ENCODE measurements at places on chromosomes 7 and 10. TPM values are rescaled to one million over a fixed set of nuclear protein-coding genes. Genes with fewer than 3 reads are reported as not detected.

The MRLN gene
- not detected for total RNA-seq

The SPDYE18 gene
- not detected for total RNA-seq

The SHTN1 gene
- total RNA-seq: 3.4 TPM

The PLAU gene
- total RNA-seq: 188 TPM

The APBB1IP gene
- 6.4 TPM for total RNA-seq

The CRHR2 gene
- not detected for total RNA-seq

The GPR26 gene
- total RNA-seq: under 0.01 TPM

The NFE2L3 gene
- total RNA-seq: 53.7 TPM

The LRRD1 gene
- not detected for total RNA-seq

The FAM20C gene
- 312 TPM for total RNA-seq

The TMEM270 gene
- total RNA-seq: not detected

The ECHS1 gene
- total RNA-seq: 104 TPM

The TSPAN13 gene
- total RNA-seq: 5.5 TPM

The TMEM184A gene
- total RNA-seq: 0.10 TPM

The ITIH5 gene
- 7.6 TPM for total RNA-seq

The EPO gene
- total RNA-seq: not detected

The AUTS2 gene
- total RNA-seq: 0.10 TPM

The SNCG gene
- 1.6 TPM for total RNA-seq

The IKZF1 gene
- total RNA-seq: not detected

The VPS37D gene
- 2.1 TPM for total RNA-seq

The HTR5A gene
- not detected for total RNA-seq

The SAP25 gene
- 2.1 TPM for total RNA-seq

The FANK1 gene
- 0.68 TPM for total RNA-seq

The DKK1 gene
- 7.3 TPM for total RNA-seq

The NXPH1 gene
- total RNA-seq: not detected

The PTPN12 gene
- 58.4 TPM for total RNA-seq

The FAM25A gene
- not detected for total RNA-seq

The PRKCQ gene
- not detected for total RNA-seq

The PLAC9 gene
- total RNA-seq: 1.2 TPM

The PYROXD2 gene
- 2.0 TPM for total RNA-seq

The SPOCK2 gene
- total RNA-seq: 0.10 TPM

The NEUROD6 gene
- total RNA-seq: not detected

The PDGFA gene
- total RNA-seq: 54.1 TPM

The PLXDC2 gene
- 0.24 TPM for total RNA-seq

The ZNF425 gene
- total RNA-seq: 1.3 TPM

The LRRC4 gene
- total RNA-seq: not detected

The BHLHA15 gene
- not detected for total RNA-seq

The PRLHR gene
- total RNA-seq: not detected

The CLEC2L gene
- not detected for total RNA-seq

The BLNK gene
- total RNA-seq: not detected

The ZNF467 gene
- total RNA-seq: not detected

The OR2A12 gene
- not detected for total RNA-seq

The RNF148 gene
- total RNA-seq: not detected

The ZEB1 gene
- total RNA-seq: 99.4 TPM
